Kidney capillary endothelial cell (primary cell): ENCODE measurements at places on chromosomes 7 and 10.

DNA sequence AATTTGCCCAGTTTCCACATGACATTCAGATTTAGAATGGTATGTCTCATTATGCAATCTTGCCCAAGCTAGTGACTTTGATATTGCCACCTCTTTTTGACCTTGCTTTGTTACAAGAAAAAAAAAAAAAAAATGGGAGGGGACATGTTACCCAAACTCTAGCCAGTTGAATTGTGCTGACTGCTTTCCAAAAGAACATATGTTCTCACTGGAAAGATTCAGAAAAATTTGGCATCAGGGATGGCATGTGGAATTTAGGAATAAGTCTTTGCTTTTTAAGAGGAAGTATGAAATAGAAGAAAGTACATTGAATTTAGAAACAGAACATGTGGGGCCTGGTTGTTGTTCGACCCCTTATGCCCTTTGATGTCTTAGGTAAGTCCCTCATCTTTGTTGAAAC, 846.8 kb downstream of the NRG3 start:
- DNase-seq, result no peak

DNA sequence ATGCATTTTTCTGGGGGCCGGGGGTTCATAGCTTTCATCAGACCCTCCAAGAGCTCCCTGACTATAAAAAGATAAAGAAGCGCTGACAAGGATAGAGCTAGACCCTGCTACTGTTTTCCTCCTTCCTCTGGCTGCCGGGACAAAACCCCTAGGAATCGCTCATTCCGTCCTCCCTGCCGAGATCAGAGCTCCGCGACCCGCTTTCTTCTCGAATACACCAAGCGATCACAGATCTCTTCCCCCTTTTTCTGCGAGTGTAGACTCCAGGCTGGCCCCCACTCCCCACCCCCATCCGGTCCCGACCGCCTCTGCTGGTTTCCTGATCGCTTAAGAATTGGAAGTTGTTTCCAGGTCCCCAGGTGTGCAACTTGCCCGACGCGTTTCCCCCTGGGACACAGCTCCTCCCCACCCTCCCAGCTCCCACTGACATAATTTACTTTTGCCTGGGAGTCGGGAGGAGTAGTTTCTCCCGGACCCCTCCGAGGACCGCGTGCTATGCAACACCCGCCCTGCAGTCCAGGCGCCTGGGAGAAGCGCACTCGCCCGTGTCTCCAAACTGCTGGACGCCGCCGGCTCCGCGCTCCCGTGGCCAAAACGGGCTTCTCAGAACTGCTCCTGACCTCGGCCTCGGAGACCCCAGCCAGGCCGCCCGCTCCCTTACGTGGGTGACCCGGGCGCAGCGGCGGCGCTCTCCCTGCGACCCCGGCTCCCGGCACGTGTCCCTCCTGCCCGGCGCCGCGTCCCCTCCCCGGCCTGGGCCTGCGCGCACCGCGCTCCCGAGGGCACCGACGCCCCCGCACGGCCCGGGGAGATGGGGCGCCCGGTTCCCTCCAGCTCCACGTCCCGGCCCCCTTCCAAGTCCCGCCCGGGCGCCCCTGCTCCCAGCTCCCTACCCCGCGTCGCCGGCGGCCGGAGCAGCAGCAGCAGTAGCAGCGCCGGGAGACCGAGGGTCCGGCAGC, 552 bp downstream of the IL15RA start:
- peak; percentile 46 for DNase-seq

GRCh38 chr10:126638542-126638941, 32.0 kb downstream of the C10orf90 start:
- DNase-seq, result no peak

DNA sequence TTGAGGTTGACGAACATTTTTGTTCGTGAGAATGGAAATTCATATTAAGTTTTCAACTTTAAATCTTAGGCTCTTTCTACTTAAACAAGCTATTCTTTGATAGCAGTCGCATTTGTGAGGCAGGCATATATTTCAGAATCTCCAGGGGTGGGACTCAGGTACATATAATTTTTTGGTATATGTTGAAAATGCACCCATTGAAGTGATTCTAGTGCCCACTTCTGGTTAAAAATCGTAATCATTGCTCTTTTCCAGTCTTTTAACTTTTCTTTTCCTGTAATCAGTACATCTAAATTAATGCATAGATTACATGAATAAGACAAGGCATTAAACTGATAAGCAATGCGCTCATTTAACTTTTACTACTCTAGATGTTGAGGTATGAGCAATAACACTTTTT, 67.8 kb downstream of the ZNRF2 start:
- DNase-seq, result no peak

- DNase-seq, result no peak
Observed at GRCh38 chr7:100396421-100396982, 23.2 kb downstream of the PILRA start.

- no peak for DNase-seq
Observed at GRCh38 chr7:30278376-30278775, 6.0 kb upstream of the ZNRF2 start.

GRCh38 chr7:30285067-30285535, 704 bp downstream of the ZNRF2 start:
- peak; percentile 16 for DNase-seq

DNA sequence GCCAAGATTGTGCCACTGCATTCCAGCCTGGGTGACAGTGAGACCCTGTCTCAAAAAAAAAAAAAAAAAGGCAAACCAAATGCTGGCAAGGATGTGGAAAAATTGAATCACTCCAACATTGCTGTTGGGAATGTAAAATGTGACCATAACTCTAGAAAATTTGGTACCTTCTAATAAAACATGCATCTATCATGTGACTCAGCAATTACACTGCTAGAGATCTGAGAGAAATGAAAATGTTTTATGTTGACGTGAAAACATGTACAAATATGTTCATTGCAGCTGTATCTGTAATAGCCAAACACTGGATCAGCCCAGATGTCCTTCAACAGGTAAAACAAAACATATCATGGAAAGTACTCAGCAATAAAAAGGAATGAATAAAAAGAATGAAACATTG, 30.8 kb upstream of the SAR1A start:
- DNase-seq, result no peak

DNA sequence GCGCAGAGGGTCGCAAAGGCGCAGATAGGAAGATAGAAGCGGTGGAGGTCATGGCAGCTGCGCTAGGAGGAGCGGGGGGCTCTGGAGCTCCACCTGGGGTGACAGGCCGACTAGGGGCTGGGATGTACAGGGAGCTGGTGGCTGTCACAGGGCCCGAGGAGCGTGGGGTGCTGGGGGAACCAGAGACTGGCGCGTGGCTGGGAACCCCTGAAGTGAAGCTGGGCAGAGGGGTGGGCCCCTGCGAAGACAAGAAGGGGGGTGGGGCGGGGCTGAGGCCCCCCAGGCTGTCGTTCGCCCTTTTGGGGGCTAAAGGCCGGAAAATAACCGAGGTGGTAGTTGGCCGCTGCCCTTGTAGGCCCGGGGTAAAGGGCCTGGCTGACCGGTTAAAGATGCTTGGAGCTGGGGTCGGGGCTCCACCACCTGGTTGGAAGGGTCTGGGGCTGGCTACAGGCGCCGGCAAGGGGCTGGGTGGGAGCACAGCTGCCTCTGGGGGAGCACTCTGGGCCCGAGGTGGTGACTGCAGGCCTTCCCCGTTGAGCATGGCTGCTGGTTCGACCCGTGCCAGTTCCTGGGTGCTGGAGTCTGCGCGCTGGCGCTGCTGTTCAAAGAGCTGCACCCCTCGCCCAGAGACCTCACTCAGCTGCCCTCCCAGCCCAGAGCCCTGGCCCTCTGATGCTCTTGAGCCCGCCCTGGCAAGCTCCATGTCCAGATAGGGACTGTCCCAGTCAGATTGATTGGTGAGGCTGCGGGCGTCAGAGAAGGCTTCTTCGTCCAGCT, 6.8 kb upstream of the MYOZ1 start:
- no peak for DNase-seq

DNA sequence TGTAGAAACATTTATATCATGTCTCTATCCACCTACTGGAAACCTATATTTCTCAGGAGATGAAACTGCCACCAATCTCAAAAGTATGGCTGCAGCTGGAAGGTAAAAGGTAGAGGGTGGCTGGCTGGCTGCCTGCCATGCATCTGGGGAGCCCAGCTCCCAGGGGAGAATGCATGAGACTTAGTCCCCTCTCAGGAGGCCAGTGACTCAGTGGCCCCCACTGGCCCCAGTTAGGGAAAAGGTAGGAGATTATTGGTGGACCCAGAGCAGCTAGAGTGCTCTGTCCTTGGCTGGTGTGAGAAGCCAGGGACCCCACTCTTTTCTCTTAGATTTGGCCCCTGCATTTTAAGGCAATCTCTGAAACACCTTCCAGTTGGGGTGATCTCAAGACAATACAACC, 6.8 kb upstream of the NKX2-3 start:
- DNase-seq, result no peak

DNA sequence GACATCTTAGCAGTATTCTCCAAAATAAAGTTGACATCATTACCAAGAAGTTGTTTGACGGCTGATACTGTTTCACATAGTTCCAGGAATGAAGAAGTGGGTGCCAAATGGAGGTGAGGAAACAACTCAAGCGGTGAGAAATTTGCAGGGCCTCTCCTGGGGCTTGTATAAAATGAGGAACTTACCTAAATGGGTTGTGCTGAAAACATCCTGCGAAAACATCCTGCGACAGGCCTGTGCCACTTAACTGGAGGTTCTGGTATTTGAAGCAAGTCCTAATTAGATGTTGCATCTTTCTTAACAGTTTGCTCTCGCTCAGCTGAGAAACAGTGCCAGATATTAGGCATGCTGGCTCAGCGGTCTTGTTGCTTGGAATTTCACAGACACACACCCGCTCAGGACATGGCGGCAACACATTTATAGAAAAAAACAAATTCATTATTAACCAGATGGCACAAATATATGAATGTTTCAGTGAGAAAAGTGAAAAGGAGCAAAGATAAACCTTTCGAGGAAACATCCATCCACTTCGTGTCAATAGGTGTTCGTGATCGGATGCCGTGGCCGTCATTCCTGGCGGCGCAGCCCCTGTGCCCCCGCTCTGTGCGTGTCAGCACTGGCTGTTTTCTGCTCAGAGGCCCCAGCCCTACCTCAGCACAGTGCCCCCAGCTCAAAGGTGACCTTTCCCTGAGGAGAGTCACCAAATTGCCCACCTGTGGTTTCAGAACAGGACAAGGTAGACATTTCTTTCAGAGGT, 48.1 kb downstream of the CDC123 start:
- DNase-seq, result no peak

- DNase-seq, result no peak
Observed at GRCh38 chr7:16420329-16420648, 1.0 kb downstream of the CRPPA start.

DNA sequence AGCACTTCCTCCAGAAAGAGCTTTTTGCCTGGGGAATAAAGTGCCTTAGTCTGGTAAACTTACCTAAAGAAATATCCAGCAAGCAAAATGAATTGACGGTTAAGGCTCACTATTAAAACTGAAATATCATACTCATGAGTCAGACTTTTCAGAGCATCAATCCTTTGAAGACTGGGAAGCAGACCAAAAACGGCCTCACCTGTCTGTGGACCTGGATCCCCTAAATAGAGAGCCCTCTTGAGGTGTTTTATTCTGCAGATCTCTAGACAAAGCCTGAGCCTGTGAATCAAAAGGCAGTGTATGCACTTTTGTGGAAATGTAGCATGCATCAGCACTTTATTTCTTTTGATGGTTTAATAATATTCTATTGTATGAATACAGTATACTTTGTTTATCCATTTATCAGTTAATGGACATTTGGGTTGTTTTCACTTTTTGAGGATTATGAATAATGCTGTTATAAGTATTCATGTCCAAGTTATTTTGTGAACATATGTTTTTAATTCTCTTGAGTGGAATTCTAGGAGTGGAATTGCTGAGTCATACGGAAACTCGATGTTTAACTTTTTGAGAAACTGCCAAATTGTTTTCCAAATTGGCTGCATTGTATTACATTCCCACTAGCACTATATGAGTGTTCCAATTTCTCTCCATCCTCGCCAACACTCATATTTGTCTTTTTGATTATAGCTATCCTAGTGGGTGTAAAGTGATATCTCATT, 449.0 kb upstream of the IGFBP3 start:
- DNase-seq, result no peak

DNA sequence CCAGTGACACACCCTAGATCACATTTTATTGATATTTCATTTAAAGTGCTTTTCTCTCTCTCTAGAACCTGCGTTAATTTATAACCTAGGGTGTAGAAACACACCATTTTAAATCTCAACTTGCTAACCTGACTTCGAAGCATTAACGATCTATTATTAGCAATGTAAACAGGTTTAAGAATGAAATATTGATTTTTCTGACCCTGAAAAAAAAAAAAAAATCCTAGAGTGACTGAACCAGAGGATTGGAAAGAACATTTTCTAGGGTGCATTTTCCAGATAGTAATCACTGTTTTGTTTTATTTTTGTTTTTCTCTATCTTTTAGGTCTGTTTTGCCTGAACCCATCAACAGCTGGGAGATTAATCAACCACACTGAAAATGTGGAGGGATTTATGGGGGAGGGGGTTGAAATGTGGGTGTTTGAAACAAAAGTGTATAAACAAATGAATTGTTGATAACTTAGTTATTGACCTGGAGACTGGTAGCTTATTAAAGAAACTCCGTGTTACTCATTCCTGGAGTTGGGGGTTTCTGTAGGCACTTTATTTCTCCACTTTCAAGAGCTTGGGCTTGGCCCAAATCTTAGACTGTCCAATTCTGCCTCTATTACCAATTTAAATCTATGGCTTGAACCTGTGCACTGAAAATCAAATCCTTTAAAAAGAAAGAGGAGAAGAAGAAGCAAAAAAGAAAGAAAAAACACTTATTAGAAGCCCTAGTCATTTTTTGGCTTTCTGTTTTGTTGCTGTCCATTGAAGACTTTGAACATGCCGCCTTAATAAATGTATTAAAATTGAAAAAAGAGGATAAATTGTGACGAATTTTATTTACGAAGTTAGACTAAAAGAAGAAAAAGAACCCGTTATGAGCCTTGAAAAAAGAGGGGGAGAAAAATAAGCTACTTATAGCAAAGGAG, 2.8 kb downstream of the HOXA2 start:
- DNase-seq, result no peak

DNA sequence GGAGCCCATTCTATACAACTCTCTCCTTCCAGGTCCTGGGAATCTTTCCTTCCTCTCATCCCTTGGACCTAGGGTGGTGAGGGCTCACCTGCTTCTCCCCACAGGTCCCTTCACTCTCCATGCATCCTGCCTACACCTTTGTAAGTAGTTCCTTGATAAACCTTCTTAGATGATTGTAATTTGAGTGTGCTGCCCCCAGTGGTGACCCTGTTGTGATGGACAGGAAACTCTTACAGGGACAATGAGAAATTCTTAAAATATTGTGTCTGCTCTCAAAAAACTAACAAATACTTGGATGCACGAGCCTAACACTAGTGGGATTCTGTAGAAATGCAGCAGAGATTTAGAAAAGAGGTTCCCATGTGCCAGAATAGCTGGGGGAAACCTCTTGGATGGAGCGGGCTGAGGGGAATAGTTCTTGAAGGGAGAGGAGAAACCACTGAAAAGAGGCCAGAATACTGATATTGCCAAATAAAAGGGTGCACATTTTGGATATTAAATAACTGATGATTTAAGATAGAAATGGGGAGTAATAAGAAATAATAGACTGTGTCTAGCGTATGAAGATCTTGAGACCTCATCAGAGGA, 6.7 kb upstream of the PAXIP1 start:
- no peak for DNase-seq

GRCh38 chr10:30834153-30834552, 197.5 kb downstream of the ZNF438 start:
- no peak for DNase-seq
